ENCODE measurements at places on chromosomes 4 and X.

DNA sequence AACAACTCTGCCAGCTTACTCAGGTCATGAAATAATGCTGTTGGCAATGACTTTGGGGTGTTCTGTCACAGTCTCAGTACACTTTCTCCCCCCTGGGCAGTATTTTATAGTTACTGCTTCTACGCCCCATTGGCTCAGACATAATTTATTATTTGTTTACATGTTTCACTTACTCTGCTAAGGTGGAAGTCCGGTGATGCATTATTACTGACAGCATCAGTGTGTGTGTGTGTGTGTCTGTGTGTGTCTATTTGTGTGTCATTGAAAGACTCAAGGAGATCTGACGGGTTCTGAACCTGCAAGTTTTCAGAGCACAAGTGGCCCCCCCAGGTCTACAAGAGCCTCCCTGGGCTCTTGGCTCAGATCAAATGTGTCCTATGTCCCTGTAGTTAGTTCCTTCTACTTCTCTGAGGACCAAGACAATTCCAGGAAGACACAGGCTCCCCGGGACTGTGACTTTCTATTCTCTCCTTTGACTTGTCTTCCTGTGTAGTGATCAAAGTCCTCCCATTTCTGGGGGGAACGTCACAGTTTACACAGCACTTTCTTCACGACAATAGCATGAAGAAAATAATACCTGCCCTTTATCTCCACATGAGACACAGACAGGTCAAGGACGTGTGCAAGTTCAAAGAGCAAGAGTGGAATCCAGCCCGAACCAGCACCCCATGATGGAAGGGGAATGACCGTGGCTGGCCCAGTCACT lies 283.7 kb upstream of the GATB start:
- DNase-seq, result no peak

DNA sequence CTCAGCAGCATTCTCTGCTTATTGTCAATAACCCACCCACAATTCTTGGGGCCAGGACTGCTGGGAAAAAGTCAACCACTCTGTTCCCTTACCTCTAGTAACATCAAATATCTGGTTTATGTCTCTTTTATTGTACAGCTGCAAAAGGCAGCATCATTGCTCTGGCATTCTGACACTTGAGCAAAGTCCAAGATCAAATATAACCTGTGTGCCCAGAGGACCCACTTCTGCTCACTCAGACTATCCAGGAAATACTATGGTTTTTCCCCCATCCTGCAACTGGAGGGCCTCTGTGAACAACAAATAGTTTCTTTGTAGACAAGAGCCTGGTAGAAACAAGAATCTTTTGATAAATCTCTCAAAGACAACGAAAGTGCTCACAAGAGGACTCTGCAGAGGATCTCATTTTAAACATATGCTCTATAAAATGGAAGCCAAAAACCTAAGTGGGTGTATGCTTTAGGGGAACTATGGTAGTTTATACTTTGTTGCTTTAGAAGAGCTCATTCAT lies 154.7 kb downstream of the RAB28 start:
- no peak for DNase-seq

DNA sequence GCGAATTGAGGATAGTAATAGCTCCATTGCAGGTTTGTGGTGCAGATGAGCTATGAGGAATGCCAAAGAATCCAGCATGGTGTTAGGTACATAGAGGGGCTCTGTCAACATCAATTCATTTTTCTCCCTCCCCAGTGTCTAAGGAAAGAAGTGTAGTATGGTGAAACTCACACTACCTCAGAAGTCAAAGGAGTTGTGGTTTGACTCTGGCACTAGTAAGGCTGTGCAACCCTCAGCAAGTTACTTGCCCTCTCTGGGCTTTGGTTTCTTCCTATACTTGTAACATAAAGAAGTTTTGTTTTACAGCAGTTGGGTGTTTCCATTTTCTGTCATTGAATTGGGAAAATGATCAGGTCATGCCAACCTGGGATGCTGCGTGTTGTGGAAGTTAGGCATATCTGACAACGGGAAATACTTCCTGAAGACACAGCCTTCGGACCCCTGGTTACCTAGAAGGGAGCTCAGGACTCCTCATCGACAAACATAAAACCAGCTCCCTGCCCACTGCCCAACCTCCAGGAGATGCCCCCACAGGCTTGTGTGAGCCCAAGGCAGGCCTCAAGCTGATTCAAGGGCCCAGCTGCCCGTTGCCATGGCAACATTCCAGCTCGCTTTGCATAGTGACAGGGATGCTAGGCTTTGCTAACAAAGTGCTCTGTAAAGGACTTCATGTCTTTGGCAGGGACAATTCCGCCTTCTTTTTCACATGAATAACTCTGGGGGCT lies 71.4 kb downstream of the RTL5 start:
- DNase-seq, result no peak

GRCh38 chrX:13078739-13079444 lies 34.5 kb upstream of the FAM9C start:
- DNase-seq, result peak; percentile 20

DNA sequence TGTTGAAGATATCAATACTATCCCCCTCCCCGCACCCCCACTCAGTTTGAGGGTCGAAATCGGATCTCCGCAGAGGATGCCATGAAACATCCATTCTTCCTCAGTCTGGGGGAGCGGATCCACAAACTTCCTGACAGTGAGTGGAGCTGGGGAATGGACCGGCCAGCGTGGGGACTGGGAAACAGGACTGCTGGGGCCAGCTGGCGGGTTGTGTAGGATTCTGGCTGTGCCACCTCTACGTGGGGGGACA lies 5.5 kb upstream of the USP11 start:
- no peak for DNase-seq

All from ascending aorta (tissue), 2 donors.